Posterior cingulate gyrus (tissue), 11 donors: ENCODE measurements at places on chromosomes 12 and 14.

DNA sequence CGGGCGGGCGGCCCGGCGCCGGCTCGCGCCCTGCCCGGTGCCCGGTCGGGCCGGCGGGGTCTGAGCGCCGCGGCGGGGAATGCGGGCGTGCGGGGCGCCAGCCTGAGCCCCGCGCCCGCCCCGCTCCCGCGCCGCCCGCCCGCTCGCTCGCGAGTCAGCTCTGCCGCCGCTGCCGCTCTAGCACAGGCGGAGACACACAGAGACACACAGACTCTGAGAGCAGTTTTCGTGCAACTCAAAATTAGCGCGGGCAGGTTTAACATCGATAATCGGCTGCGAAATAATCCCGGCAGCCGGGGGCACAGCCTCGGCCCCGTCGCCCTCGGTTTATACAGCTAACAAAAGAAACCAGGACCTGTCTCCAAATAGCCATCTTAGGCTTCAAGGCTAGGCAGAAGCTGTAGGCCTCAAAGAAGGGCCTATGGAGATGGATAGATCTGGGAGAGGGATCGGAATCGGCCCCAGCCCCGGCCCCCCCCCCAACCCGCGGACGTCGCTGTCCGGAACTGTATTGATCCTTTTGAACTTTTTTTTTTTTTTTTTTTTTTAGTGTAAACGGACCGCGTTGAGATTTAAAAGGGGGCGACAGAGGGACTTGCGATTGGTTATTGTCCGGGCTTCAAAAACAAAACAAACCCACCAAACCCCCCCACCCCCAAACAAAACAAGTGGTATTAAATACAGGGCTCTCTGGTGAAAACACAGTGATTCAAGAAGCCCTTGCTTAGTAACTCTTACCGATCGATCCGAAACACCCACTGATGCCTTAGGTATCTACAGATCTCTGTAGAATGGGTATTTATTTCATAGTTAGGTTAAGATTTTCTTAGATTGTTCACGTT lies 1.1 kb downstream of the ARID2 start:
- peak; percentile 32 for DNase-seq

DNA sequence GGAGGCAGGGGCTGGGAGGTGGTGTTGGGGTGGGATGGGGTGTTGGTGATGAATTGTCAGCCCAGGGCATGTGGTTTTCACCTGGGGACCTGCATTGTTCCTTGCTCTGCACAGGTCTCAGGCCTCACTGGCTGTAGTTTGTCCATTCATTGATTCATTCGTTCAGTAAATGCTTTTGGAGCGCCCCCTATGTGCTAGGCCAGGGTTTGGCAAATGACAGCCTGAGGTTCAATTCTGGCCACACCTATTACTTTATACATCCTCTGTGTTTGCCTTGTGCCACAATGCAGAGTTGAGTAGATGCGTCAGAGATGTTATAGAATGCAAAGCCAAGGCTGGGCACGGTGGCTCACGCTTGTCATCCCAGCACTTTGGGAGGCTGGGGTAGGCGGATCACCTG lies 4.7 kb downstream of the ADCK1 start:
- DNase-seq: no peak

DNA sequence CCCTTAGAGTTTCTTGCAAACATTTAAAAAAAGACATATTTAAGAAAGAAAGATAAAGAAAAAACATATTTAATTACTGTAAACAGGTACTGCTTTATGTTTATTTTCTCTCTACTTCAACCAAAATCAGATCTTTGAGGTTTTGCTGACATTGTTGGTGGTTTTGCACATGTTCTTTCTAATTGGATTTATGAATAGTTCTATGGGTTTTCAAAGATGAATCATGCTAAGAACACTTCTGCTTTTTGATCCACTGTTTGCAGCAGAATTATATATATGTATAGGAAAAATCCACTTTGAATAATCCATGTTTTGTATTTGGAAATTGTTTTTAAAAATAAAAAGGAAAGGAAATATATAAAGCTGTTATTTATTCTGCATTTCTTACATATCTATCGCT lies 78.4 kb downstream of the FRMD6 start:
- no peak for DNase-seq

DNA sequence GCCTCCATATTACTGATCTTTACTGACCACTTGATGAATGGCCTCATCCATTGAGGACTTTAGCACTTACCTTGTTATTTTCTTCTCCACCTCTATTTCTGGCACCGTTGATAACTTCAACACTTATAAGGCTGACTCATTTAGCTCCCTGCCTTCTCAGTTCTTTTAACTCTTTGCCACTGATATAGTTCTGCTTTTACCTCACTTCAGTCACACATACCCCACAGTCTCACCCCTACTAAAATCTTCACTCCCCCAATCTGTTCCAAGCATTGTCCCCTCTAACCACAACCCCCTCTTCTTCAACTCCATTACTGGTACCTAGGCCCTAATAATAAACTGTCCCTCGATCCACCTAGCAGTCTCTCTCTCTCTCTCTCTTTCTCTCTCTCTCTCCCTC lies 141.0 kb downstream of the PAH start:
- DNase-seq: no peak

GRCh38 chr14:39492267-39492666 lies 60.0 kb upstream of the FBXO33 start:
- no peak for DNase-seq

- no peak for DNase-seq
Observed at GRCh38 chr14:64040044-64040443, 187.2 kb downstream of the SYNE2 start.

GRCh38 chr12:85573635-85574214 lies 262.5 kb downstream of the RASSF9 start:
- DNase-seq: no peak

DNA sequence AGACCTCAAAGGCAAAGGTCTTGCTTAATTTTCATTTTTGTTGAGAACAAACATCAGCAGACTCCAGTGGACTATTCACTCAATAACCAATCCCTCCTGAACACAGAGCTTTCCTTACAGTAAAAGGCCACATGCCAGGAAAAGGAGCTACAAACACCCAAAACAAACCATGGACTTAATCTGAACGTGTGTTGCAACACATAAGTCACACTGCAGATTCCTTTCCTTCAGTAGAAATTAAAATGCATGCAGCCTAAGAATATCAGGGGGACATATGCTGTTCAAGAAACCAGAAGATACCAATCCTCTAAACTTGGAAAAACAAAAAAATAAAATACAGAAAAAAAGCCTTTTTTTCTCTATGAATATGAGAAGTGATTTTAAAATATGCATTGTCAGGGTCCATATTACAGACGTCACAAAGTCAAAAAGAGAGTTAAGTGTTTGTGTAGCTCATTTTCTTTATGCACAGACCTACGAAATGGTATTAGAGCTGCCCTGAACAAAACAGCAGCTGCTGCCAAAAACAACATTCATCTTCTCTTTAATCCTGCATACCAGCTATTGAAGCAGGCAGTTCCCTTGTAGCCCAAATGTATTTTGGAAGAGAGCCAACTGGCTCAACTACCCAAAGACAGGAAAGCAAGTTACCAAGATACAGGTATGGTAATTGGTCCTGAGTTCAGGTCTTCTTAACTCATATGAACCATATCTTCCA lies 26.2 kb downstream of the KITLG start:
- DNase-seq: no peak

- no peak for DNase-seq
Observed at GRCh38 chr12:19884021-19884492, 444.8 kb downstream of the AEBP2 start.

GRCh38 chr12:75539889-75540288 lies 28.5 kb upstream of the KRR1 start:
- no peak for DNase-seq

- no peak for DNase-seq
Observed at GRCh38 chr12:14007639-14008038, 26.2 kb upstream of the GRIN2B start.

GRCh38 chr12:104050436-104050835 lies 449 bp upstream of the GLT8D2 start:
- no peak for DNase-seq

- DNase-seq: no peak
Observed at GRCh38 chr14:100523843-100524169, 63.4 kb downstream of the BEGAIN start.

DNA sequence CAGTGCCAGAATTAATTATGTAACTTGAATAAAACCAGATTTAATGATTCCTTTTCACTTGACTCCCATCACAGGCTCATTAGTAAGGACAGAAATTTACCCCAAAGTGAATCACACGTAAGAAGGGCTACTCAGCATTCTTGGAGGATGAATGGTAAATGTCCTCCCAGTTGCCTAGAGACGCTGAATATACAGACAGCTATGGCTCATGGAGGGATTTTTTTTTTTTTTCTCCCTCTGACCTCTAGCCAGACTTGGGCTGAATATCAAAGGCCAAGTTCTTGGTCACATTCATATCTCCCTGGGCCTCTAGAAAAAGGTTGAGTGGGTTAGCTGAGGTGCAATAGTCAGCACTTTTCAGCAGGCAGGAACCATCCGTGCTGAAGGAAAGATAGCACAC lies 77.5 kb downstream of the PHLDA1 start:
- DNase-seq: no peak

DNA sequence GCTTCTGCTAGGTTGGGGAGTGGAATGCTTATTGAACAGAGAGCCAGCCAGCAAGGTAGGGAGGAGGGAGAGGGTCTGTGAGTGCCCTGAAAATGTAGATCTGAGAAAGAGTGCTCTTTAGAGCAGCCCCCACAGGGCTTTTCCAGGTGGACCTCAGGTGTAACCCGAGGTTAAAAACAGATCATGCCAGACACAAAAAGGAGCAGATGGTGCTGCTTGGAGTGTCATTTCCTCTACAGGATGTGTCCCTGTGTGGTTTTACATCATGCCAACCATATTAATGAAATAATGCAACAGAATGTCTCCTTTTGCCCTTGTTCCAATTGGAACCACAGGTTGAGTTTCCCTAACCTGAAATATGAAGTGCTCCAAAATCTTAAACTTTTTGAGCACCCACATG lies 6.4 kb downstream of the SUSD6 start:
- DNase-seq: no peak

DNA sequence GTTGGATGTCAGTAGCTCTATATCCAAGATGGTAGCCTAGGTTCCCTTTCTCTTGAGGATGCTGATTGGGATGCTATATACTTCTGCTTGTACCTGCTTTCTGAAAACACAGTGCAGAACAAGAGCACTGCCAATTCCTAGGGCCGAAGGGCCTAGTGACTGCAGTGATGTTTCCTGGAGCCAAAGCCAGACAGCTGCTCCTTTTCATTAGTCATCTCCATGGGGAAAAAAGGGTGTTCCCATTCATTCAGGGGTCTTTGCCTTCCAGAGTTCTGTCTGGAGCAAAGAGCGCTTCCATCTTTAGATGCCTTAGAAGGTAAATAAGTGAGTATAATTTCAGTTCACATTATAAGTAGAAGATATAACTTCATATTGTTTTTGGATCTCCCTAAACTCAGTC lies 85.5 kb downstream of the PTPRB start:
- DNase-seq: no peak
